ENCODE measurements at places on chromosomes 2 and 18.
A peak's percentile ranks its signal among the peaks of the same experiment; 100 is the strongest.

- DNase-seq, result no peak
Measured at GRCh38 chr2:172912266-172912665, 163.4 kb upstream of the MAP3K20 start.

DNA sequence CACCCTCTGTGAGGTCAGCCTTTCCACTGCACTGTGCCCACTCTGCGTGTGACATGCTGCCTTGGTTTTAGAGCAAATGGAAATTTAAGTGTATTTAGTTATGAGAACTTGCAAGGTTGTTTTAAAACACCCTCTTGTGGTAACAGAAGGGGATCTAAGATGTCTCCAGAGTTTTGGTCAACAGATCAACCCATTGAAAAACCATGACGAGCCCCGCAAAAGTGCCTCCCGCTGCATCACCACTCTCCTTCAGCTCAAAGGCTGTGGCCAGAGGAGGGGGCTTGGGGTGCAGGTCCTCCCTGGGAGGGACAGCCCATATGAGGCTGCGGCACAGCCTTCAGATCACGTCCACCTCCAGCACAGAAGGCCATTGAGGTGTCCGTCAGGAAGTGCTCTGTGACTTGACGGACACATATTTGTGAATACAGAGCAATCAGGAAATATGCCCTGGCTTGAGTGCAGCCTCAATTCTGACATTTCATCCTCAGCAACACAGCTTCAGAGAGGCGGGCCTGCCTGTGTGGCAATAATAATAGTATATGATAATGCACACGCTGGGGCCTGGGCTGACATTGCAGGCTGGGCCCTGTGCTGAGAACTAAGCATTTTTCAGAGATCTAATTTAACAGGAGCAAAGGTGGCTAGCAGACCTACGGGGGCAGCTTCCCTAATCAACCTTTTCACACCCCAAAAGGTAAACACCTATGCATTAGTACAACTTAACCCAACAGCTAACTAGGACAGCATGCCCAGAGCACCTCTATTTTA is 213.9 kb downstream of the ANAPC1 start:
- no peak for DNase-seq

DNA sequence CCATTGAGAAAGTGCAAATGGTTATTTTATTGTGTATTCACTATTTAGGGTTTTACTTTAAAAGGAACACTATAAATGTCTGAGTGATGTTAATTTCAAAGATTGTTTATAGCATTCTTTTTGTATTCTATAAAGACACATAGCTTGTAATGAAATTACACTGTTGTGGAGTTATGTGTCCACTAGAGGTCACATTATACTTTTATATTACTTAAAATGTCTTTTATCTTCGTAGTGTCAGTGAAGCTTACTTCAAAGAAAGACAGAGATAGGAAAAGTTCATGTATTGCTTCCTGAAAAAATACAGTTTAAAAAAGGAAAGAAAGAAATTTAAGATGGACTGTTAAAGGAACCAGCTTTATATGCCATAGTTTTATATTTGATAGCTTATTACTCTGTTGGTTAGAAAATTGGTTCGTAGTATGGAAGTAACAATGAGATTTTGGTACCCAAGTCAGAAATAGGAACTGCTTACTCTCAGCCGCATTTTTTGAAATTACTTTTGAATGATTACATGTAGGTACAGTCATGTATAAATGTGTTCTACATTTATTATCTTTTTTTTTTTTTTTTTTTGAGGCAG is 20.5 kb downstream of the APLF start:
- no peak for DNase-seq

- DNase-seq, result no peak
Measured at GRCh38 chr18:45493830-45494229, 121.4 kb upstream of the SLC14A2 start.

DNA sequence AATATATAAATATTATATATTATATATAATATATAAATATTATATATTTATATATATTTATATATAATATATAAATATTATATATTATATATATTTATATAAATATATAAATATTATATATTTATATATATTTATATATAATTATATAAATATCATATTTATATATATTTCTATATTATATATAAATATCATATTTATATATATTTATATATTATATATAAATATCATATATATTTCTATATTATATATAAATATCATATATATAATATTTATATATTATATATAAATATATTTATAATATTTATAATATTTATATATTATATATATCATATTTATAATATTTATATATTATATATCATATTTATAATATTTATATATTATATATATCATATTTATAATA is 321.4 kb downstream of the CDH2 start:
- DNase-seq, result no peak

DNA sequence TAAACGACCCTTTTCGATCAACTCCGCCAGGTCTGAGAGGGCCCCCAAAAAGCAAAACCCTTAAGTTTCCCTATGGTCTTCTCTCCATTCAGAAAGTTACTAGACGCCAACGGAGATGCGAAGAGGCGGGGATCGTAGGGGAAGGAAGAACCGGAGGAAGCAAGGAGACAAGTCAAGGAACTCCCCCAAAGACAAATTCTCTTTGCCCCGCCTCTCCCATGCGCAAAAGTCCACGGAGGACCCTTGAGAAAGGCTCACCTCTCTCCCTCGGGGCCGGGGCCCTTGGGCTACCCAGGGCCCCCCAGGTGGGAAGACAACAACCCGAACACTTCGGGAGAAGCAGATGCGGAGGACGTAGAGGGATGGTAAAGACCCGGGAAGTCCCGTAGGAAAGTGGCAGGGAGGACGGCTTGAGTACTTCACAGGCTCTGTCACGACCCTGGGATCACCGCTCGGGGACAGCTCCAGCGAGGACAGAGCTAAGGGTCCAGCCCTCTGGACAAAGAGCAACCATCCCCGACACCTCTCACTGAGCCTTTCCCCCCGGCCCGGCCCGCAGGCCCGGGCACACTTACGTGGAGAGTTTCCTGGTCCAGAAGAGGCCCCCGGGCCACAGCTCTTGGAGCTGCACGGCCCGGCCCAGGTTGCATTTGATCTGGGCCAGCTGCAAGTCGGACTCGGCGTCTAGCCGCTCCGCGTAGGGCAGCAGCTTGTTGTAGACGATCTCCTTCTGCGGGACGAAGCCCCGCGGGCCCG is 647 bp downstream of the PSME4 start:
- peak; percentile 32 for DNase-seq

DNA sequence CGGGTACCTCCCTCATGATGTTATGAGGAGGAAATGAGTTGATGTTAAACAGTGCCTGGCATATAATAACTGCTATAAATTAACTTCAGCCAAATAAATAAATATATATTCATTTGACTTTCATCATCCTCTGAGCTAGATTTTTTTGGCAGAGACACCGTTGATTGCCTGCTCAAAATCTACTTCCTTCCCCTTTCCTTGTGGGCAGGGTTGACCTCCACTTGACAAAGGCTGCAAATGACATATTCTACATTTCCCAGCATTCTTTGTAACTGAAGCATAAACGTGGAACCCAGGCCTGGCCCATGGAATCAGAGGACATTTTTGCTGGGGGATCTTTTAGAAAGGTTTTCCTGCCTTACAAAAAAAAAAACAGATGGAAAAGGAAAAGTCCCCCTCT is 177.8 kb downstream of the TXNL1 start:
- DNase-seq, result no peak

DNA sequence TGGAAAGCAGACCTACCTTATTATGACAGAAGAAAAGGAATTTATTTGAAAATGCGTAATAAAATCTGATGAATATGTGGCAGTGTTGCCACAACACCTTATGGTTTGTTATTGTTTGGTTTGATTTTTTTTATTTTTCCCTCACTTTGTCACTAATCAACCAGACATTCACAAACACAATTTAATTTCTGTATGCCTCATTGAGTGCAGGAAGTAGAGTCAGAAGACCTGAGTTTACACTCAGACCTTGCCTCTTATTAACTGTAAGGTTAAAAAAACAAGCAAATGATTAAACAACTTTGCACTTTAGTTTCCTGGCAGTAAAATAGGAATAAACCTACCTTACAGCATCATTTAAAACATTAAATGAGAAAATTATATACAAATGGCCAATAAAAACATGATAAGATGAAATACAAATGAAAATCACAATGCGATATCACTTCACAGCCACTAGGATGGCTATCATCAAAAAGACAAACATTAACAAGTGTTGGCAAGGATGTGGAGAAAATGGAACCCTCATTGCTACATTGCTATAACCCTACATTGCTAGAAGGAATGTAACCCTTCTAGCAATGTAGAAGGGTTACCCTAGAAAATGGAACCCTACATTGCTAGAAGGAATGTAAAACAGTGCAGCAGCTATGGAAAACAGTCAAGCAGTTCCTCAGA is 3.3 kb downstream of the SESTD1 start:
- no peak for DNase-seq

DNA sequence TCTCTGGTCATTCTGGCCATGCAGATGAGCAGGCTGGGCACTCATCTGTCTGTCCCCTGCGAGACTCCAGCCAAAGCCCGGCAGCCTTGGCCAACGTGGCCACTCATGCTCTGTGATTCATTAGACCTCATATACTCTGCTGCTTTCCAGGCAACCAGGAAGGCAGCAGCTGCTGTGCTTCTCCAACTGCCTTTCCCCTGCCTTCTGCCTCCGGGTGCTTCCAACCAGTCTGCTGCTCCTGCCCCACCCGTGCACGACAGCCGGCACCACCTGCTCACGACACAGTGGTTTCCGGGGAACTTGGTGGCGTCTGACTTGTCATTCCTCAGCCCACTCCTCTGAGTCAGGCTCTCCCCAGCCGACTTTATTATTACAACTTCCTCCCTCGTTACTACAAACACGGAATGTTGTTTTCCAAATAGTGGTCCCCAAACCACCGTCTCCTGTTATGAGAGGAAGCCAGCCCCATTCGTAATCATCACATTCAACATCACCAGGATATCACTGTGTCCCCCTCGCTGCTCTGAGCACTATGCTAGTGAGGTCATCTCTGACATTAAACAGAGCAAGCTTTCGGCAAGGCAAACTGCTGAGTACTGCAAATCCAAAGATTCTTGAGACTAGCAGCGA is 392.4 kb downstream of the ALK start:
- DNase-seq, result no peak

- peak; percentile 21 for DNase-seq
Measured at GRCh38 chr2:74762789-74763188, 71.1 kb upstream of the HK2 start.

GRCh38 chr2:235727174-235727573 is 233.3 kb downstream of the AGAP1 start:
- DNase-seq, result no peak

- no peak for DNase-seq
Measured at GRCh38 chr2:33958591-33958990, 359.5 kb upstream of the FAM98A start.

- no peak for DNase-seq
Measured at GRCh38 chr2:121635371-121635770, 13.9 kb downstream of the CLASP1 start.

DNA sequence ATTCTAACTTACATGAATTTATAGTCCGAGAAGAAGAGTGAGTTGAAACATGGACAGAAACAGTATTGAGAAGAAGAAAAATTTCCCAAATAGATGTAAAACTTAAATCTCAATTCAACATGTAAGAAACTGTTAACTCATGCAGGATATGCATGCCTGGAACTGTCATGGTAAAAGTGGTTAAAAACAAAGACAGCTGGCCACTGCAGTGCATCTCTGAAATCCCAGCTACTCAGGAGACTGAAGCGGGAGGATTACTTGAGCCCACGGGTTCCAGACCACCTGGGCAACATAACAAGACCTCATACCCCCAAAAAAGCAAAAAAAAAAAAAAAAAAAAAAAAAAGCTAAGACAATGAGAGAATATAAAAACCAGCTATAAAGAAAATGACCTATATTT is 93.0 kb upstream of the TTC27 start:
- no peak for DNase-seq

DNA sequence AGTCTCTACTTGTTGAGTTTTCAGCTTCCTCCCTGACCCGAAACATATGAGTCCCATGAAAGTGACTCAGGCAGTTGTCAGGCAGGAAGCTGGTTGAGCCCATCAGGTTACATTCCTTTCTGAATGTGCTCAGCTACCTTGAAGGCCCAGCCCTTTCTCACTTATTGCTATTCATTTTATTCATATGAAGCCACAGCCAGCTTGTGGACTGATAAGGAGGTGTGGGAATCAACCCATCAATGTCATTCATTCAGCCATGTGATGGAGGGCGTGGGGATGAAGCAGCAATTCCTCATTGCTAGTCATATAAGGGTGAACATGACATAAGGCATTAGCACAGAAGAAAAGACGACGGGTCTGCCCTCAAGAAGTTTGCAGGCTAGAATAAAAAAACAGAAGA is 5.3 kb upstream of the VPS4B start:
- DNase-seq, result no peak

GRCh38 chr18:31103423-31103822 is 1.2 kb upstream of the DSC2 start:
- no peak for DNase-seq

- no peak for DNase-seq
Measured at GRCh38 chr2:219385958-219386520, 1.7 kb downstream of the DNPEP start.

DNA sequence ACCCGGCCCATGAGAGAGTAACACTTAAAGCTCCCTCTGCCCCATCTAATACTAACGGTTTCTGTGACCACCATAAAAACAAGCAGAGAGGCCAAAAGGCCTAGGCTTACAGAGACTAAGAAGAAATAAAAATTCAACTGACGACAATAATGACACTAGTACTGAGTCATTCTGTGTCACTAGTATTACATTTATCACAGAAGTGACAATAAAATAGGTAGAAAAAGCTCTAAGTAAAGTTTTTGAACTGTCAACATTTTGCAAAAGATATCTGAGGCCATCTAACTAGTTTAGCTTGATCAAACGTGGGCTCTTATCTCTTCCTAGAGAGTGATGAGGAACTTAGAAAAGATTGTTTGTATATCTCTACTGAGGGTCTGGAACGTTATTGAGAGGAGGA is 35.6 kb downstream of the AP1S3 start:
- DNase-seq, result no peak

DNA sequence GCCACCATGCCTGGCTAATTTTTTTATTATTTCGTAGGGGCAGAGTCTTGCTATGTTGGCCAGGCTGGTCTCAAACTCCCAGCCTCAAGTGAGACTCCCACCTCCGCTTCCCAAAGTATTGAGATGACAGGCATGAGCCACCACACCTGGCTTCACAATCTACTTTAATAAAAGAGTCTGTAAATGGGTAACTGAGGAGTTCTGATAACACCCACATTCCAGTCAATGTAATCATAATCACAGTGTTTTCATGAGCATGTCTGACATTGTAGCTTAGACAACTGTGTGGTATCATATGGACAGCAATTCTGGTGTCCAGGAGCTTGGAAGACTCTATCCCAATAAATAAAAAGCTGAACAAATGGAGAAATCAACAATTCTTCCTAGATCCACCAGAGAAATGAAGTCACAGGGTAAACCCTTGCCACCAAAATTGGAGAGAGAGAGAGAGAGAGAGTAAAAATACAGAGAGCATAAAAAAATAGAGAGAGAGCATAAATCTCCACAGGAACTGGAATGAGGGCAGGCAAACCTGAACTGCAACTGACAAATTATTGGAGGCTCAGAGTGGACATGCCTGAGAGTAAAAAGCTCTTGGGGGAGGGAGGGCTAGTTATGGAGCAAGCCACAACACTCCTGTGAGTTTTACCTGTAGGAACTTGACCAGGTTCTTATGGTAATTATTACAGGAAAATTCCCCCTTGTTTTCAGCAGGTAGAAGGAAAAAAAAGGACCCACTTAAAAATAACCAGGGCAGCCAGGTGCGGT is 12.4 kb upstream of the NBEAL1 start:
- no peak for DNase-seq
